ENCODE measurements at places on chromosomes 4 and X.
A peak's percentile ranks its signal among the peaks of the same experiment; 100 is the strongest.

- no peak for DNase-seq
Measured at GRCh38 chr4:38205261-38205660, 245.1 kb downstream of the PTTG2 start.

GRCh38 chr4:39044956-39045826, 13.0 kb upstream of the TMEM156 start:
- no peak for DNase-seq

GRCh38 chr4:69591364-69591763, 48.1 kb downstream of the UGT2A2 start:
- DNase-seq = no peak

DNA sequence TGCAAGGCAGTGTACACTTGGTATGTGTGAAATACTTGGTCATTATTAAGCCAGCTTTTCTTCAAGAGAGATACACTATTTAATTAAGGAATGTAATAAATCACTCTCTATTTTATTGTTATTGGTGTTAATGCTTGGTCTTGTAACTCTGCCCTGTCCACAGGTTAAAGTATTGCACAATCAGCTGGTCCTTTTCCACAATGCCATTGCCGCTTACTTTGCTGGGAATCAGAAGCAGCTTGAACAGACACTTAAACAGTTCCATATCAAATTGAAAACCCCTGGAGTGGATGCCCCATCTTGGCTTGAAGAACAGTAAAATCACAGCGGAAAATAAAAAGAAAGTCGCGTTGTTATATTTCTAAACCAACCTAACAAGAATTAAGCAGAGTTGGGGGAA, 26.2 kb upstream of the FHDC1 start:
- DNase-seq = no peak

DNA sequence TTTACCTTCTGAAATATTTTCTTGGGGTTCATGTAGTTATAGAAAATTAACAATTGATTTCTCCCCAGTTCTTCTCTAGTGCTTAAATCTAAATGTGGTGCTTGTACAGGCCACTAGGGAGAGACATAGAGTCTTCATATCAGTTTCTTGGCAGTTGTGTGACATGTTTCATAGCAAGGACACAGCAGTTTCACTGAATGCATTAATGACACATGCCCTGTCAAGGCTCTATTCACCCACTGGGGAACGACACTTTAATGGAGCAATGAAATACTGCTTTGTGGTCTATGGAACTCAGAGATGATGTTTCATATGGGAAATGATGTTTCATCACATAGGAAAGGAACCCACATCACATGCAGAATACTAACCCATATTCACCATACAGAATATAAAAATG, 2.8 kb downstream of the VEGFC start:
- DNase-seq = no peak

- DNase-seq = no peak
Measured at GRCh38 chr4:168437192-168437943, 42.9 kb downstream of the DDX60L start.

DNA sequence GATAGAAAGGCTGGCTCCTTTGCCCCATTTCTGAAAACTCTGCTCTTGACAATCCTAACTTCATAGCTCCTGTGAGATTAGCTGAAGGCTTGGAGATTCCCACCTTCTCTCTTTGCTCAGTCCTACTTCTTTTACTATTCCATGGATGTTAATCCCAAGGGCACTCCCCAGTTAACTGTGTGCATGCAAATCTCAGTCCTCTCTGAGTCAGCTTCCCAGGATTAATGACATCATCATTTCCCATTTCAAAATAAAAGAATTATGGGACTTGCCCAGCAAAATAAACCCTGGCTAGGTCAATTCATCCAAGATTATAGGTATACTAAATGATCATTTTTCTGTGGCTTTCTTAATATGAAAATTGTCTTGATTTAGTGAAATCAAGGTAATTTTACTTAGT, 328.6 kb upstream of the NR3C2 start:
- no peak for DNase-seq

DNA sequence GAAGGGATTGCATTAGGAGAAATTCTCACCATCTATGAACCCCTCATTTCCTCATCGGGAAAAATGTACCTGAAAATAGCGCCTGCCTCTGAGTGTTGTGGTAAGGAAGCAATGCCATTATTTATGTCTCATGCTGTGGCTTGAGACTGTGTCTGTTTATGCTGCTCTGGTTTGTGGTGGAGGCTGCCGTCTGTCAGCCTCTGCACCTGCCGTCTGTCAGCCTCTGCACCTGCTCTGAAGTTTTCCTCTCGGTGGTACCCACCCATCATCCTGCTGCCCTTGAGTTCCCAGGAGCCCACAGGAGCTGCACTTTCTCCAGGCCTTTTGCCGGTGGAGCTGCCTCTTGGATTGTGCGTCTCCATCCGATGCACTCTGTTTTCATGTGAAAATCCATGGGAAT, 68.5 kb upstream of the PPP2R3B start:
- DNase-seq = no peak

GRCh38 chr4:139214039-139214534, 37.1 kb upstream of the ELF2 start:
- no peak for DNase-seq

DNA sequence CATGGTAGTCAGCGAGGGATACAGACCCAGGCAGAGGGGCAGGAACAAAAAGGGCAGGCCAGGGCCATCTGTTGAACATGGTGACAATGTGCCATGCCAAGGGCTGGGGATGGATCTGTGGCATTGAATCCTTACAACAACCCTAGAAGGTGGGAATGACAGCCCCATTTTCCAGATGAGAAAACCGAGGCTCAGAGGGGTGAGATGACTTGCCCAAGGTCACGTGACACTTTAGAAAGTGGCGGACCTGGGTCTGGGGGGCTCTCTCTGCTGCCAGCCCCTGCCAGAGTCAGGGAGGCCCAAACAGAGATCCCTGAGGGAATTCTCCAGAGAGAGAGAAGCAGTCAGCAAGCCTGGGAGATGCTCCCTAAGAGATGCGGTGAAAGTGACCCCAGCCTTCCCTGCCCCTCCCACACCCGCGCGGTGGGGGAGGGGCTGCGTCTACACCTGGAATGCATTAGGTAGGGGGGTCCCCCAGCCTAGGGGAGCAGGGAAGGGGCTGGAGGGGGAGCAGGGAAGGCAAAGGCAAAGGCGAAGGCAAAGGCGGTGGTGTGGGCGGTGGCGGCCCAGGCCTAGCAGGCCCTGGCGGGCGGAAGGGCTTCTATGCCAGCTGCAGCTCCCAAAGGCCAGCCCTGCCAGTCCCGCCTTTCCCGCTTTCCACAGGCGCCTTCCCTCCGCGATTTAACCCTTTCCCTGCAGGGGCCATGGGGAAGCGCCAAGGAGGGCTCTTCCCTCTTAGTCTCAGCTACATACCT, 13.0 kb downstream of the FGD1 start:
- DNase-seq = no peak

GRCh38 chr4:63049726-63050125, 1359.5 kb downstream of the TECRL start:
- DNase-seq = no peak

DNA sequence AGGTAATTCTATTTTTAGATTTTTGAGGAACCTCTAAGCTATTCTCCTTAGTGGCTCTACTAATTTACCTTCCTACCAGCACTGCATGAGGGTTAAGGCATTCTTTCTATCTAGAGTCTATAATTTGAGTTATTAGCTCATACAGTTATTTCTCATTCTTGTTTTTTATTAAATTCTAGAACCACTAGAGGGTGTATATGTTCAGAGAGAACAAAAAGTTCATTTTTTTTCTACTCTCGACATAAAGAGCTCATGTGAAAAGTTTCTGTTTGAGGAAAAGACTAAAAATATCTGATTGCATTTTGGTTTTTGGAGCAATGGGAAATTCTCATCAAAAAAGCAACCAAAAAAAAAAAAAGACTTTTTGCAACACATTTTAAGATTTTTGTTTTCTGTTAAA, 57.0 kb upstream of the LRAT start:
- no peak for DNase-seq

DNA sequence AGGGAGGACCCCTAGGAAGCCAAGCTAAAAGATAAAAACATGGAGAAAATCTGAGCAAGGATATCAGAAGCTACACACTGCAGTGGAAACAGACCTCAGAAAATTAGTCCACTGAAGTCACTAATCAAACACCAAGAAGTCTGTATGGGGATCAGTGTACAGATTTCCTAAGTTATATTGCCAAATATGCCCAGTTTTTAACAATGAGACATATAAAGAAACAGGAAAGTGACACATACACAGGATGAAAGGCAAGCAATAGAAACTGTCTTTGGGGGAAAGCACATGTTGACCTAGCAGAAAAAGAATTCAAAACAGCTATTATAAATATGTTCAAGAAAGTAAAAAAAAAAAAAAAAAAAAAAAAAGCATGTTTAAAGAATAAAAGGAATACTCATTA, 153.7 kb downstream of the PPP4R3C start:
- DNase-seq = no peak

GRCh38 chr4:52372269-52372668, 286.8 kb downstream of the USP46 start:
- DNase-seq = no peak

DNA sequence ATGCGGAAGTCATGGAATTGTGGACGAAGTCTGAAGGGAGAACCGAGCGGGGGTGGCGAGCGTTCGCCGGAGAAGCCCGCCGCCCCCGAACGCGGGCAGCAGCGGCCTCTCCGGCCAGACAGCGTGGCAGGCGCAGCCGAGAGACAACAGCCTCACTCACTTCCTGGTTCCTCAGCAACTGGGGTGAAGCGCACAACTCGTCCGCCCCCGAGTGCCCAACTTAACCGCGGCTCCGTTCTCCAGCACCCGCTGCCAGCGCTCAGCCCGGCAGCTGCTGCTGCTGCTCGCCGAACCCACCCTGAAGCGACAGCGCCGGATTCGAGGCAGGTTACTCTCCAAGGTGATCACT, 68.0 kb downstream of the NOCT start:
- DNase-seq = peak; percentile 34

DNA sequence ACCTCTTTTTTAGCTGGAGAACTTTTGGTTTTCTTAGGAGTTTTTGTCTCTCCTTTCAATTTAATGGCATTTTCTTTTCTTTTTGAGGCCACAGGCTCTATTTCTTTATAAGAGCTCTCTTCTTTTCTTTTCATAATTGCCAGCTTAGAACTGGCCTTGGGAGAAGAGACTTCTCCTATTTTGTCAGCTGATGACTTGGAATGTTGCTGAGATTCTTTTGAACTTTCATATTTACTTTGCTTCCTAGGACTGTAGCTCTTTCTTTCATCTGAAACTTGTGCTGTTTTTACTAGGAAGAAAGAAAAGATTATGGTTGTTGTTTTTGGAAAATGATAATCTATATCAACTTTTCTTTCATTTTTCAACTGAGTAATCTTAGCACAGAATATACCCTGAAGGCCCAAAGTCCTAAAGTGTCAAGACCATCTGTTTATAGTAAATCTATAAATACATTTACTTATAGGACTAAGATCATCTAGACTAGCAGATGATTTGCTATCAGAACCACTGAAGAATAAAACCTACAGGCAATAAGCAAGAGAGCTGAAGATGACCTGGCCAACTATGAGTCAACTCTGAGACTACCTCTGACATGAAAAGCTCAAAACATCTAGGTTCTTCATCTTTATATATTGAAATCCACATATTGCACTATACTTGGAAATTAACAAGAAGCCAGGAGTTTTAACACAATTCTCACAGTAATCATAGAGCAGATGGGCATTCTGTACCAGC, 45.6 kb downstream of the RFC1 start:
- no peak for DNase-seq

DNA sequence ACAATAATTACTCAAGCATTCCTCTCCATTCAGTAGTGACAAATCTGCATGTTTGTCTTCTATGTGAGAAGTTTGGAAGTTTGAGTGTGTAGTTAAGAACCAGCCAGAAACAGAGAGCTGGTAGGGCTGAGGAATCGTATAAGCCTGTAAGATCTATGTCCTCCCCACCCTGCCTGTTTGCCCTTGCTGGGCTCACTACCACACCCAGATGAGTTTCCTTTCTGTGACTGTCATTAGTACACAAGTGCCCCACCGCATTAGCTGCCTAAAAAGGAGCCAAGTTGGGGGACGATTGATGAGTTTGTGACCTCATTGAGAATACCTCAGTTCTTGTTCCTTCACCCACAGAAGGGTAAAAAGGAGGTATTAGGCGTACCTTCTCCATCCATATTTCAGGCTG, 28.3 kb downstream of the DOCK11 start:
- no peak for DNase-seq

DNA sequence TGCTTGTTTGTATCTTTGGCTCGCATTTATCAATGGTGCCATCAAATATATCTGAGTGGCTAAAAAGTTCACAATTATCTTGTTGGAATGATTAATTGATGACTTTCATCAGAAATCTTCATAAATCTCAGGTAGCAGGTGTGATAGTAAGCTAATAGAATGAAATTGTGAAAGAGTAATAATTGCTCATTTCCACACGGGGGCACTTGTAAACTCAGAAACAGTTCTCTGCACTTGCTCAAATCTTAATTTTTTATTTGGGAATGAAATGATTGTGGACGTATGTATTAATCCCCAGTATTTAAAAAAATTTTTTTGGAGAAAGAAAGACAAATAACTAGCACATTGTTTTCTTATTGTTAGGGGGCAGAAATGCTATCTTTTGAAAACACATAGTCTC, 132.8 kb downstream of the DTHD1 start:
- no peak for DNase-seq

DNA sequence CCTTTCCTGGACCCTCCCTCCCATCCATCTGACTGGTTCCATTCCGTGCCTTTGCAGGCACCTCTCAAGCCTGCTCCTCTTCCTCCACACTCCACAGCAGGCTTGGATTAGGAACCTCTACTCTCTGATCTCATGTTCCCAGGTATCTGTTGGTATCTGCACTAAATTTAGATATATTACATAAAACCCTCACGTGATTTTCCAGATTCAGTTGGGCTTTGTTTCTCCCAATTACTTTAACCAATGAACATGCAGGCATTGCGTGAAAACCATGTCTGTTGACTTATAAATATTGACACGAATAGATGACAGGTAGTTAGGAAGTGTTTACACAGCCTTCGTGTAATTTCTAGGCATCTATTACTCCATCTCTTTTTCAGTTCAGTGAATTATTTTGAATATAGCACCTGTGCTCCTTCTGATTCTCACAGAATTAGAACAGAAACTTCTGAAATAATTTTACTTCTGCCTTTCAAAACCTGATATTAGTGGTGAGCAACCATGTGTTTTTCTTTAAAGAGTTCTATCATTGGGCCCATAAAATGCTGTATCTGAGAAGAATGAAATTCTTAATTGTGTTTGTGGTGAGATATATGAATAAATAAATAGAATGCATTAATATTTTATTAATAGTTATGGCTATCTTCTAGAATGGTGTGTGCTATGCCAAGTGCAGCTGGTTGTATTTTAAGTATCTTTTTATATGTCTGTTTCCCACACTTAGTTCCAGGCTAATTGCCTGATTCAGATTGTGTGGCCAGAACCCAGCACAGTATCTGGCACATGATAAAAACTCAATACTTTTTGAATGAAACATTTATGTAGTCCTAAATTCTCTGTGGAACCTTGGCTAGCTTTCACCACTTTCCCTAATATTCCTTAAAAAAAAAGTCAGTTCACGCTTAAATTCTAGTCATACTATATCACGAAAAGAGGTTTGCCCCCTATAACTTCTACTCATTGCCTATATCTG, 304.8 kb downstream of the QDPR start:
- no peak for DNase-seq

Data from Calu3 (cell line).